Stimulated activated CD4-positive, alpha-beta T cell treated with anti-CD3 and anti-CD28 coated beads, Interleukin-1b, Interleukin-23, amount 100 ng/mL, for 24 hours (primary cell): ENCODE measurements at places on chromosomes 6 and 20.
A peak's percentile ranks its signal among the peaks of the same experiment; 100 is the strongest.

GRCh38 chr20:50312682-50313521, 122.3 kb downstream of the CEBPB start:
- DNase-seq: no peak

- DNase-seq: no peak
Observed at GRCh38 chr6:53347250-53347920, 1.4 kb downstream of the ELOVL5 start.

DNA sequence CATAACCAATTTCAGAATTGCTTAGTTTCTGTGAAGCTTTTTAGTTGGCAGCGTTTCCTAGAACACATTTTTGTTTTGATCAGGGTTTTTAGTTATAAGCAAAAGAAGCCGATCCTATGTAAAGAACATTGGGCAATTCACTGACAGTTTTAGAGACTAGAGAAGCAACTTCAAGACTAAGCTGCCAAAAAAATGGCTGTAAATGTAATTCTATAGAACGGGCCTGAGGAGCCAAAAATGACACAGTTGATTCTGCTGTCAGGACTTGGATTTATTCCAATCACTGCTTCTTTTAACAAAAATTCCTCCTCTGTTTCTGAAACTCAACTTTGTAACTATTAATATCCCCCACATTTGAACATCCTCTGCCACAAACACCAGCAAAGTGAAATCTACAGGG, 236.0 kb upstream of the EYS start:
- DNase-seq: no peak

GRCh38 chr20:62494537-62494936, 18.7 kb upstream of the GATA5 start:
- no peak for DNase-seq

- no peak for DNase-seq
Observed at GRCh38 chr6:116682334-116682712, 1.3 kb downstream of the KPNA5 start.

DNA sequence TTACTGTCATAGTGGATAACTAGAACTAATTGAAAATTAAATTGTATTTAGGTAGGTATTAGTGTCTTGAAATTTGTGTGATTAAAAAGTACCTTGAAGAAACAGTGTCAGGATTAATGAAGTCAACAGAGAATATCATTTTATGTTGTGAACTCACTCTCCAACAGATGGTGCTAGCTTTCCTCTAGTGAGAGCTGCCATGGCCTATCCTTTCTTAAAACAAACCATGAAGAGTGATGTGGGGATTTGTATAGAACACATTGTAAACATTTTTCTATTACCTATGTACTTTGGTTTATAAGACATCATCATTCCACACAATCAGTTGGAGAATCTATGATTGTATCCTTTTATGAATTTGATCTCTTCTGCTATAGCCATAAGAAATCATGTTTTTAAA, 4.8 kb upstream of the SRSF12 start:
- no peak for DNase-seq

GRCh38 chr6:14059791-14060436, 57.7 kb upstream of the CD83 start:
- no peak for DNase-seq

GRCh38 chr20:4087923-4088322, 72.6 kb upstream of the RNF24 start:
- no peak for DNase-seq

DNA sequence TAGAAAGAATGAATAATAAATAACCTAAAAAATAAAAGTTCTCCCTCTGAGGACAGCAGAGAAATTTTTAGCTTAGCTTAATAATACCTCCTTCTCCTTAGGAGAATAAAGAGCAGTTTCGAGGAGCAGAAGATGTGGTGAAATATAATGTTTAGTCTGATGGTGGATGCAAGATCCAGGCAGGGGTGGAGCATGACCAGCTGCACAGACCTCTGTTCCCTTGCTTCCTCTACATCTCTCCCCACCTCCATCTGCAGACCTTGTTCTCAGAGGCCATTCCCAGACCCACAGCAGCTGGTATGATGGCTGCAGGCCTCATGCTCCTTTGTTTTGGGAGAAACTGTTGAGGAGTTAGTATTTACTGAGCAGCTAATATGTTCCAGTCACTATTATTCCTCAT, 1.5 kb downstream of the BTN3A2 start:
- DNase-seq: no peak

DNA sequence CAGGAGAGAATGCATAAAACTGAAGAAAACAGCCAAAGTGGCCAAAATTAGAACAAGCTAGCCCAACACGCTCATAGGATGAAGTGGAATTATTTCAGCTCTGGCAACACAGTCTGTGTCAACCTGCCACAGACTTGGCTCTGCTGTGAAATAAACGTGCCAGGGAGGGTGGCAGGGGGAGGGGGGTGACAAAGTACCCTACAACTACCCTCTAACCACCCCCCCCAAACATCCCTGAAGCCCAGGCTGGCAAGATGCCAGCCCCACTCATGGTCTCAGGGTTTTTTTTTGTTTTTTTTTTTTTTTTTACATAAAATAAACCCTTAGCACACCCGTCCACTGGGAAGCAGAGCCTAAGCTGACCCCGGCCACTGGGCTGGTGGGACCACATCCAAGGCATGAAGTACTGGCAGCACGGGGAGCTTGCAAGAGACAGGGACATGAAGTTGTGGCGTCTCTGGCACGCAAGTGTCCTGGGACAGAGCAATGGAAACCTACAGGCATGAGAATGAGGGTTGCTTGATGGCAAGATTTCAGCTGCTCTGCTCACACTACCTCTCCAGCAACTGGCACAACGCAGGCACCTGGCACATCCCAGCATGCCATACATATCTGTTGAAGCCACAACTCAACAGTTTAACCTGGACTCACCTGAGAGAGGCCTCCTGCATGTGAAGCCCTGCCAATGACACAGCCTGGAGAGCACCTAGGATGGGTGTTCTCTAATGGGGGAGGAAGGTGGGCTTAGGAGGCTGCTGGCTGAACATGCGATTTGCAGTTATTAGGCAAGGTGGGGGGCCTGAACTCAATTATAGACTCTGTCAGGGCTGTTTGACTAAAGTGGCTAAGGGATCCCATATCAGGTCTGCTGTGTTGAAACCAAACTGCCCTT, 76.4 kb downstream of the TRAM2 start:
- DNase-seq: no peak

- no peak for DNase-seq
Observed at GRCh38 chr6:42199106-42199981, 4.6 kb upstream of the GUCA1B start.

DNA sequence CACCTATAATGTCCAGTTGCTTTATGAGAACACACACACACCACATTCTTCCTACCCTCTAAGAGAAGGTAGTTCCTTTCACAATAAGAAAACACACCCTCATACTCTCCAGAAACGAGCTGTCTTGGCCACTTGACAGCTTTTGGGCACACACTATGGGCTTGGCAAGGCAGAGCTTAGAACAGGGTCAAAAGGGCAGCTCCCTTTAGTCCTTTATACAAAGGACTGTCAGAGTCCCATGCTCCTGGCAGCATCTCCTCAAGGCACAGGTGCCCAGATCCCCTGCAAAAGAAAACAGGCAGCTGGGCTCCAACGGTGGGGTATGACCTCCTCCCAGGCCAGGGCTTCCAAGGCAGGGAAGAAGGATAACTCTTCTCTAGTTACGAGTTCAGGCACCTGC, 4.9 kb upstream of the LYRM2 start:
- no peak for DNase-seq

DNA sequence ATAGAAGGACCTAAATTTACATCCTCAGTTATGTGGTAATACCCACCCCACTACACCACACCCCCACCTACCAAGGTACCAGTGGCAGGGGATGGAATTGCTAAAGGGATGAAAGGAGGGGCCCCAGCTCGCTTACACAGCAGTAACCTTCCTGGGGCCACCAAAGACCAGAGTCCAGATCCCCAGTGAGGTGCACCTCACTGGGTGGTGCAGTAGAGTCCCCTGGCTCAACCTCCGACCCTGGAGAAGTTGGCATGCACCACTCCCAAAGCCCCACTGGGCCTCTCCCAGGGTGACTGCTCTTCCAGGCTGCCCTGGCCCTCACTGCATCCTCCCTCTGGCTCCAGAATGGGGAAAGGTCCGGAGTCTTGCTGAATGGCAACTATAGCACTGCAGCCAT, 816 bp downstream of the UNC5CL start:
- no peak for DNase-seq

DNA sequence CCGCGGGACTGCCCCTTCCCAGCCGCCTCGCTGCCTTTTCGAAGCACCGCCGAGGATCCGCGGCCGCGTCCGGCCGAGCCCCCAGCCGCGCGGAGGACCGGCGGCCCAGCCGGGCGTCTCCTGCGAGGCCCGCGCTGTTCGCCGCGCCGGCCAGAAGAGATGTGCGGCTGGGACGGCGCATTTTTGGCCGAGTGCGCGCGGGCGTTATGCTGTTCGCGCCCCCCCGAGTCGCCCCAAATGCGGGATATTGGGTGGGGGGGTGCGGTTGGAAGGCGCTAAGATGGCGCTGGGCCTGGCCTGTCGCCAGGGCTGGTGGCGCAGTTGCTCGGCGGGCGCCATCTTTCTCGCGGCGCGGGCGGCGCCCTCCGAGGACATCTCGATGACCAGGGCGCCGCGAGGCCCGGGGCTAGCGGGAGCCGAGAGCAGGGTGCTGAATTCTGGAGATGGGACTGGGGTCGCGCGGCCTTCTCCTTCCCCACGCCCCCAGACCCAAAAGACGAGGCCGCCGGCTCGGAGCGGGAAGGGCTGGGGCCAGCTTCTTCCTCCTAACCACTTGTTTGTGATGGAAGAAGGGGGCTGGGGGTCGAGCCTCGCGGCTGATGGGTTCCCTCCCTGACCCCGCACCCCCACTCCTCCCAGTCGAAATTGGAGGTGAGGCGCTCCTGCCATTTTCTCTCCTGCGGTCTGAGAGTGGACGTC, 1.5 kb downstream of the BICRAL start:
- peak; percentile 54 for DNase-seq

- no peak for DNase-seq
Observed at GRCh38 chr6:10431423-10432164, 16.7 kb upstream of the TFAP2A start.
